IPS-NIHi11 (cell line): ENCODE measurements at places on chromosomes 2 and 18.

- DNase-seq = no peak
Observed at GRCh38 chr2:98809116-98809515, 78.2 kb upstream of the MGAT4A start.

DNA sequence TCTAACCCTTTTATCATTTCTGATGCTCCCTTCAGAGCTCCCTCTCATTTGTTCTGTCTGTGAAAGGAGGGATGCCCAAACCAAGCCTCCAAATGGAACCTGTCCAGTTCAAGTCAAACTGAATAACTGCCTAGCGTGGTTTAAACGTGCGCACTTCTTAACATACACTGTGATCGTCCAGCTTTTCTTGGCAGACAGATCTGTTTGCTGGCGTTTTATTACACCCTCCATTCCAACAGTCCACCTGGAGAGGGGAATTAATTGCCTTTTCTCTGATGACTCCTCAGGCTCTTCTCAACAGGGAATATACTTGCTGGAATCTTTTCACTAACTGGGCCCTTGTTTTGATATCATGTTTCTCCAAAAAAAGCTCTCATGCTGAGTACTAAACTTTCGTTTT is 379.2 kb upstream of the POU3F3 start:
- no peak for DNase-seq

- no peak for DNase-seq
Observed at GRCh38 chr2:69779258-69780001, 37.5 kb downstream of the ANXA4 start.

DNA sequence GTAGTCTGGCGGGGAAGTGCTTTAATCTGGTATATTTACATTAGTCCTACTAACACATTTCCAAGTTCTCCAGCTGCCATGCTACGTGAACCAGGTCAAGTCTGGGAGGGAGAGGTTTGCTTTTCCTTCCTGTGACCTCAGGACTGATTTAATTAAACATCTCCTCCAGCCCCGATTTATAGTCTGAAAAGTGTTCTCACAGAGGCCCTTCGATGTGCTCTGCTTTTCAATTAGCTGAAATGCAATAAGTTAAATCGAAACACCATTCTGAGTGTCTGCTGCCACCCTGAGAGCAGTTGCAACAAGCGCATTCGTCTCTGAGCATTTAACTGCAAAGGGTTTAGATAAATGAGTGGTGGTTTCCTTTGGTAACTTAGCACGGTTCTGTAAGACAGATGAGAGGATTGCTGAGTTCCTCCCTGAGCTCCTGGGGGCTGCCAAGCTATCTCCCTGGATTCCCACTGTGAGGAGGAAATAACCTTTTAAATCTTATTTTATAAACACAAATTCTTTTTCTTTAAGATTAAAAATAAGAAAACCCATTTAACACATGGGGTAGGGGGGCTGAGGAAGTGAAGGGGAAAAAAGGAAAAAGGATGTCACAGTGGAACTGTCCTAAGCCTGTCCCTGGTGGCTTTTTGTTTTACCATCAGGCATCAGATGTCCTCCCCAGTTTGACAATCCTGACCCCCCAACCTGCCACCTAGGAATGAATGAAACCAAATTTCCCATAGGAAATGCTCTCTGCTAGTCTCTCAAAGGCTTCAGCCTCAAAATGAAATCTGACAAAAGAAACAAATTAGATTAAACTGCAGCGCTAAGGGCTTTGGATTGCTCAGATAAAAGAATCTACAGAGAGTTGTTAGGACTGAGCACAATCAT is 56.5 kb upstream of the CREB1 start:
- DNase-seq = peak; percentile 23

DNA sequence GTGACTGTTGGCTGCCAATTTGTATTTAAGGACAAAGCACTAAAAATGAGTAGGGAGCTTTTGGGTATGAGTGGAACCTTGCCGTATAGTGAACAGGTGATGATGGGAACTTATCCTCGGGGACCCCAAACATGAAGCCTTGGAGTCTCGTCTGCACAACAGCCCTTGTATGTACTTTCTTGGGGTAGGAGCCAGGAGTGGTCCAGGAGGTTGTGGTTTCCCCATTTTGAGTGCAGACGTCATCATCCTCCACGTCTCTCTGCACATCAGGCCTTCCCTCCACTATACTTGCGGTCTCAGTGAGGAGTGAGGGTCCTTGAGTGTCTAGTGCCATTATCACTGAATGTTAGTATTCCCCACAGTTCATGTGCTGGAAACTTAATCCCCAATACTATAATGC is 101.5 kb upstream of the HS6ST1 start:
- DNase-seq = no peak

- no peak for DNase-seq
Observed at GRCh38 chr18:57837917-57838548, 34.9 kb upstream of the ATP8B1 start.

- no peak for DNase-seq
Observed at GRCh38 chr2:9310798-9311197, 104.2 kb downstream of the ASAP2 start.

DNA sequence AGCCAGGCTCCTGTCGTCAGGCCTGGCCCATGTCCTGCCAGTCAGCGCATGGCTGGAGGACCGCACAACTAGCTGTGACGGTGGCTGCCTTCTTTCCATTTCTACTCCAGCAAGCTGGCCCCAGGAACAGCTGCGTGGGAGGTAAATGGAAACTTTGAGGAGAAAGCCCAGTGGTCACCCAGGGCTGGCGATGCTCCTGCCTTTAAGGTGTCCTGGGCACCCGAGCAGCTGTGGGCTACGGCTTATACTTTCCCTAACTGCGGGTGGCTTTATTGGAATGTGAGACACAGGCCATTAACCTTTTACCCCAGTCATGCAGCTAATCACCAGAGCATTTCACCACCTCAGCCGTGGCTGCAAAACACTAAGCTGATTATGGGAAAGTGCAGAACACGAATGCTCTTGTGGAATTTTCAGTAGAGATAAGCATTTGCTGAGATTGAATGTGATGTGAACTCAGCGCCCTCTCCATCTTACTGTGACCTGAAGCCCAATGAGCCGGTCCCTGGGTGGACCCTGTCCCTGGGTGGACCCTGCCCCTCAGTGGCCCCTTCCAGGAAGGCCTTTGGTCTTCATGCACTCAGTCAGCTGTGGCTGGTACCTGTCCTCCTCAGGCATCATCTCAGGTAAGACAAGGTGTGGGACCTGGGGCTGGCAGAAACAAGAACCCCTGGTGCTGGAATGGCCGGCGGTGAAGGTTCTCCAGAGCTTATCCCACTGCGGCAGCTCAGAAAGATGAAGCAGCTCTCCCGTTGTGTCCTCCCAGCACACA is 275.4 kb upstream of the HS6ST1 start:
- DNase-seq = no peak

- DNase-seq = no peak
Observed at GRCh38 chr2:99765731-99766318, 276.0 kb upstream of the REV1 start.

DNA sequence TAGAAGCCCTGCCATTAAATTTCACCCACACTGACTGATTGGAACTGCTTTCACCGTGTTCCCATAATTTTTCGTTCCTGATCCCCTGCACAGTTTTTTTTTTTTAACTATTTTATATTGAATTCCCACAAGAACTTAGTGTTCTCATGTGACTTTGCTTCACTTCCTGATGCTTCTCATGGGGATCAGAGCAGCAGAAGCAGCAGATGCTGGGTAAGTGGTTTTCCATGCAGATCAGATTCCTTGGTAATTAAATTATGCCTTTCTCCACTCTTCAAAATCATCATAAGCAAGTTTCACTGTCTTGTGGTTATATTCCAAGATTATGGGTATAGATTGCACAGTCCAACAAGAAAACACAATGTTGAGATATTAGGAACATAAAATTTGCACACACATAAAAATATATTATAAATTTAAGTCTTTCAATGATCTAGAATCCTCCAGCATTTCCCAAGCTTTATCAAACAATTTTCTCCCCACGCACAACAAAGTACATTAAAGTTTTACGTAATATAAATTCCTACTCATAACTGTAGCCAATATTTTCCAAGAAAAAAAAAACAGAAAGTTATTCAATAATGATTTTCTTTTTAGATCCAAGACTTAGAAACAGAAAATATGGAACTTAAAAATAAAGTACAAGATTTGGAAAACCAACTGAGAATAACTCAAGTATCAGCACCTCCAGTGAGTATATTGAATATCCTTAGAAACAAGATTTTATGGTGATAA is 277.9 kb downstream of the GULP1 start:
- no peak for DNase-seq

DNA sequence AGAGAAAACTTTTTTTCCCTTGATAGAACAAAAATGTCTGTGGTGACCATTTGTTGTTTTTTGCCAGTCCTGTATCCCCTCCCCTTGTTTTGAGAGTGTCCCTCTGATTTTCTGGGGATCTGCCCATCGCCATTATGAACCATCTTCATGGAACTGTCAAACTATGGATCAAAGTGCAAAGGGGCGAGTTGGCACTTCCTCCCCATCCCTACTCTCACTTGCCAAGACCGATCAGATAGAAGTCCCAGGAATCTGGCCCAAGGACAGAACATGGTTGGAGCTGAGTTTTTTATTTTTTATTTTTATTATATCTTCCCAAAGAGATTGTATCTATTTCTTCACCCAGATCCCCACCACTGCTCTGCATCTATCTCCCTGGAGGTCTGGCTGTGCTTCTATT is 221.4 kb downstream of the IKZF2 start:
- DNase-seq = no peak

DNA sequence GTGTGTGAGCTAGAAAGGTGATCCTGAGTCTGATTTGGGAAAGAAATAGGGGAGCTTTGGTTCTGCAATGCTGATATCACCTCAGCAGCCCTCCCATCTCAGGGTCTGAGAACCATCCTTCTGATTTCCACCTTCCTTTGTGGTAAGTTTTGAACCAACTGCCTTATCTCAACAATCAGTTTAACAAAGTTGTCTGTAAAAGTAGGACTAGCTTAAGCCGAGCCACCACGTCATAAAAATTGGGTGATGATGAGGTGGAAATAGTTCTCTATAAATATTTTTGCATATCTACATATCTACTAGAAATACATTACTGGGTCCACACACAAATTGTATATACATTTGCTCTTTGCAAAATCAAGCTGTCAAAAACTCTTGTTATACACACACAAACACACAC is 1.1 kb downstream of the SULT1C4 start:
- DNase-seq = no peak

- DNase-seq = no peak
Observed at GRCh38 chr2:126862730-126863129, 36.0 kb upstream of the TEX51 start.

DNA sequence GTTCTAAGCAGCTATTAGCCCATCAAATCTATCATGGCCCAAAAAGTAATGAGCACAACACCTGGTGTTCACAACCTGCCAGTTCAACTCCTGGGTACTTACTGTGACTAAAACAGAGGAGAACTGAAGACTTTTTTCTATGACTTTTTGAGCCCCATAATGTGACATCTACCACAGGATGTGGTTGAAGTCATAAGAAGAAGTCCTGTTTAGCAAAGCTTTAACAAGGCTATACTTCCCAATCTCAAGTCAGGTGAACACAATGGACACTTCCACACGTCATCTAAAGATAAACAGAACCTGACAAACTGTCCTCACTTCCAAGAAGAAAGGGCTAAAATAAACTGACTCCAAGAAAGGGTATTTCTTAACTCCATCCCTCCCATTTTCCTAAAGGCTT is 138.8 kb downstream of the ATAD2B start:
- DNase-seq = no peak

GRCh38 chr18:32730620-32731091 is 42.2 kb downstream of the KLHL14 start:
- no peak for DNase-seq

DNA sequence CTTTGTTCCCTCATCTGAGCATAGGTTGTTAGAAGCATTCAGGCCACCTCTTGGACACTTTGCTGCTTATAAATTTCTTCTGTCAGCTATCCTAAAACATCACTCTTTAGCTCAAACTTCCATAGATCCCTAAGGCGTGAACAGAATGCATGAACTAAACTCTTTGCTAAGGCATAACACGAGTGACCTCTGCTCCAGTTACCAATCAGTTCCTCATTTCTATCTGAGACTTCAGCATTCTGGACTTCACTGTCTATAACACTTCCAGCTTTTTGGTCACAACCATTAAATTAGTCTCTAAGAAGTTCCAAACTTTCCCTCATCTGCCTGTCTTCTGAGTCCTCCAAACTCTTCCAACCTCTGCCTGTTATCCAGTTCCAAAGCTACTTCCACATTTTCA is 8.3 kb upstream of the VWA3B start:
- DNase-seq = no peak

DNA sequence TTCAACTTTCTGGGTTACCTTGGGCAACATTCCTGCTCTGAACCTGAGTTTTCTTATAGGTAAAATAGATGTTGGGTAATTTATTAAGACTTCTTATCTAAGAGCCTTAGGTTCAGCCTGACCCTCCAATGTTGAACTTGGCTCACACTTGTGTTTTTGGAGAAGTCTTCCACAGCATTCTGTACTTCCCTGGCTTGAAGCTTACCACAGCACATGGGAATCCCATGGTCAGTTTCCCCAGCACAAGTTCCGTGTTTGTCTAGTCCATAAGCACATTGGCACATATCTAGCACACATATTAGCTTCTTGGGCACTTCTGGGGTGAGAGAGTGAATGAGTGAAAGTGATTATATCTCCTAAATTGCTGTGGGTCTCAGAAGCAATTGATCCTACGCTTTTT is 782.5 kb upstream of the HS6ST1 start:
- DNase-seq = no peak

DNA sequence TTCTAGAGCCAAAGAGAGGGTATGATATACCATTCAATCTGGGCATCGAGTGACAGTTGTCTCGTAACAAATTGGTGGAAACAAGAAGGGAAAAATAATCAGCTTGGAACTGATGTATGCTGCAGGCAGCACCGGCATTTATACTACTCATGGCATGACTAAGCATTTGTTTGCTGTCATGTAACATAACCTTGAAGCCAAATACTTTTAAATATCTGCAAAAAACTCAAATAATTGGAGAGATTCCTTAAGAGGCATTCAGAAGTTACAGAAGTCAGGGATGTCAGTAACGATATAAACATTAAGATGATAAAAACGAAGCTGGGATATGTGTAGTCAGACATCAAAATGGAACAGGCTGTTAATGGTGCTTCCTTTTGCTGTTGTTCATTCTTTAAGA is 157.3 kb upstream of the MMADHC start:
- no peak for DNase-seq

GRCh38 chr2:121272596-121272995 is 12.4 kb downstream of the TFCP2L1 start:
- no peak for DNase-seq

DNA sequence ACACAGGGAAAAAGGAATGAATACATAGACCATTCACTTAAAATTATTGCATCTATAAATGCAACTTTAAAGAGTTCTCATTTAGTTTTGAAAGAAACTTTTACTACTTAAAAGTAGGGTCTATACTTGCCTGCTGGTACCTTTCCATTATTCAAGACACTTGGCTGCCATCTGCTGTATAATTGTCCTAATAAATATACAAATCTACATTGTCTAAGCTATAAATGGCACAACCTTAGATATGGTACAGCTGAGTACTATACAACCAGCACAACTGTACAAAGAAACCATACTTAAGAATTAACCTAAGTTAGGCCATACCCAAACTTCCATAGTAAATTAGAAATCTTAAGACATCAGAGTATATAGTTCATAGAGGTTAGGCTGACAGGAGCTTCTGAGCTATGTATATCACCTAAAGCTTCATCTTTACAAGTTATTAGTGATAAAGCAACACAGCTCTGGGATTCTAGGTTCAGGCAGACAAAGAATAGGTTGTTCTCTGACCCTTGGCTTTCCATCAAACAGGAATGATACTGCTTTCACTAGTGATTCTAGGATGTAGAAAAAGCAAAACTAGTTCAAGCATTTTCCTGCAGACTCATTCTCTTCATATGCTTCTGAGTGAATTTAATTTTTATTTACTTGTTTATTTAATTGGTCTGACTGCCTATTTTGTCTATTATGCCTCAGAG is 22.1 kb downstream of the EXOC6B start:
- no peak for DNase-seq
